ENCODE measurements at places on chromosomes 4 and X.

GRCh38 chr4:153729895-153730294 is 29.9 kb downstream of the RNF175 start:
- DNase-seq = no peak

DNA sequence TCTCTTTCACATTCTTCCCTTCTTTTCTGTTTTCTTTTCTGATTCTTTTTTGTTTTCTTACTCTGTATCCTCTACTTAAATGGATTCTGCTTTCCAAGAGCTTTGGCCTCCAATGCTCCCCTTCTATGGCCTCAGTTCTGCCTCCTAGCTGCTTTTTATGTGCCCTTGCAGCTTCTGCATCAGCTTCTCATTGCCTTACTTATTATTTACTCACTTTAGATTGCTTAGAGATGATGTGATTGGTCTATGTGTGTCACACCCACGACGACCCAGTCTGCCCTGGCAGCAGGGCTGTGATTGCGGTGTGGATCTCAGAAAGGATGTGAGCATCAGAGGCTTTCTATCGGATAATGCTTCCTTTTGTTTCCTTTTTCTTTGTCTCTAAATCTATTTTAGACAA is 71.8 kb upstream of the SMARCA5 start:
- no peak for DNase-seq

DNA sequence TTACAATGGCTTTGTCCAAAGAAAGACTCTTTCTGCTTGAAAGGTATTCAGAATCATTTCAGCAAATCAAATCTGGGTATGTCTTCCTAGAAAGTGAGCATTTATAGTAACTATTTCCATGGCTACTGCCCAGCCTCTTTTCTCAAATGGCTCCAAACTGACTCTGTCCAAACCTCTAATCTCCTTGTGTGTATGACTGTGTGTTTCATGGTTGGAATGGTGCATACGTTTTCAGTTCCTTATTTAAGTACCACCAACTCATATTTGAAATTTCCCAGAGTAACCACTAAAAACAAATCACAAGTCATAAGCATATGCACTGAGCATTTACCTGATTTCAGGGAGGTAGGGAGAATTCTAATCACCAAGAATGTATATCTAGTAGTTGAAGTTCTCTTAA is 106.0 kb downstream of the TMEM144 start:
- no peak for DNase-seq

- no peak for DNase-seq
Measured at GRCh38 chrX:144494074-144494473, 610.2 kb downstream of the UBE2NL start.

- DNase-seq = no peak
Measured at GRCh38 chr4:22874334-22874912, 181.7 kb downstream of the GBA3 start.

DNA sequence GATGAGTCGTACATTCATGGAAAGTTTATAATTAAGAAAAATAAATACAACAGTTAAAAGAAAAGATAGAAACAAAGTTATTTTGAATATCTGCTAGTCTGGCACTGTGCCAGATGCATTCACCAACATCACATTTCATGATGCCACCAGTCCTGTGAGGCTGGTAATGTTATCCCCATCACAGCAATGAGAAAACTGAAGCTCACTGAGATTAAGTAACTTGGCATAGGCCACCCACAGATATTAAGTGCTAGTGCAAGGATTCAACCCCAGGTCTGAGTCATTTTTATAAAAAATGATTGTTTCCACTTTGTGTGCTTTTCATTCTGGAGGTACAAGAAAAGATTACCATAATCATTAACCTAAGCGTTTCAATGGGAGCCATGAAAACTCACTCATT is 65.0 kb upstream of the IL15 start:
- DNase-seq = no peak

DNA sequence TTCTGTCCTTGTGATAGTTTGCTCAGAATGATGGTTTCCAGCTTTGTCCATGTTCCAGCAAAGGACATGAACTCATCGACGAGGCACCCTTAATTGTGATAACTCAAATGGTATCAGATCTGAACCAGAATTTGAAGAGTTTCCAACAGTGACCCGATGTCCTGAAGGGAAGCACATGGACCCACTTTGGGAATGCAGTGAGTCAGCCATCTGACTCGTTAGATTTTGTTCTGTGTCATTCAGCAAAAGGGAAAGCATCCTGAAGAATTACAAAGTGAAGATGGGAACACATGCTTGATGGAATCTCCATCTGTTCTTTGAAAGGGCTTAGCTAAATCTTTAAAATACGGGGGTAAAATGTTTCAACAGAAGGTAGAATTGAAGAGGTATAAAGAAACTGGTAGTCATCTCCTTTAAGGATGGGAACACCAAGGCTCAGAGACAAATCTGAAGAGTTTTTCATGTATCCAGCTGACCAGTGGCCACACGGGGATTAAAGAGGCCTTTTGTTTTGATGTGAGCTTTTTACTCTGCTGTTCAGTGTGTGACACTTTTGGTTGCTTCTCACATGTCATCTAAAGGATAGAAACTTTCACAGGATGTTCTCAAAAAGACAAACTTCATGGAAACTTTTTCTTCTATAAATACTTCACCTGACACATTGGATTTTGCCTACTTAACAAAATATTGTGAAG is 393.8 kb downstream of the INPP4B start:
- DNase-seq = no peak

DNA sequence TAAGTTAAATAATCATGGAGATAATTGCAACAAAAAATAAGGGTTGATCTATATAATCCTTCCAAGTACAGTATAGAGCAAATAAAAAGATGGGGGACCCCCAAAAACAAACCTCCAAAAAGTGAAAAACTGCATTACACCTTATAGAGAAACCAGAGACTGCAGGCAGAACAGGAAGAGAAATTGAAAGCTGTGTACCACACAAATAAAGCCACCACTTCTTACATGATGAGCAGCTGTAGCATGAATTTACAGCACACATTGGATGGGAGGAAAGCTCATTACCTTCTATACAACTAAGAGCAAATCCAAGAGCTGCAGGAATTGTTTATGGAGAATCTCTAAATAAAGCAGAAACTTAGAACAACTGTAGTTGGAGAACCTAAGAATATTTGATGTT is 152.4 kb upstream of the PDE5A start:
- no peak for DNase-seq

GRCh38 chr4:108930186-108930585 is 167.3 kb upstream of the ETNPPL start:
- DNase-seq = no peak

DNA sequence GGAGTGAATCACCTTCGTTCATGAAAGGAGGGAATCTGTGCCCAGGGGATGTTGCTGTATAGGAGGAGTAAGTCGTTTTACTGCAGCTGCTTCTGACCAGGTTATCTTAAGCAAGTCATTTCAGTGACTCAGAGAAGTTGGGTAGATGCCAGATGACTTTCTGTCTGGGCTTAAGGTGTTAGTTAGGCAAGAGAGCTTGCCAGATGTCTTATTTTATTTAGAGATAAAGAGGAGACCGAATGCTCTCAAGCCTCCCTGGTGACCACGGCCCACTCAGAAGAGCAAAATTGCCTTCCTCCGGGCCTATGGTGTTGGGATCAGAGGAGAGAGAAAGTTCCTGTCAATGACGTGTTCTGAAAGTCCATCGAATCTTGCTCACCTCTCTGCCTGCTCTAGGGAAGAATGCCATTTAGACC is 16.3 kb upstream of the ZNF827 start:
- DNase-seq = no peak

DNA sequence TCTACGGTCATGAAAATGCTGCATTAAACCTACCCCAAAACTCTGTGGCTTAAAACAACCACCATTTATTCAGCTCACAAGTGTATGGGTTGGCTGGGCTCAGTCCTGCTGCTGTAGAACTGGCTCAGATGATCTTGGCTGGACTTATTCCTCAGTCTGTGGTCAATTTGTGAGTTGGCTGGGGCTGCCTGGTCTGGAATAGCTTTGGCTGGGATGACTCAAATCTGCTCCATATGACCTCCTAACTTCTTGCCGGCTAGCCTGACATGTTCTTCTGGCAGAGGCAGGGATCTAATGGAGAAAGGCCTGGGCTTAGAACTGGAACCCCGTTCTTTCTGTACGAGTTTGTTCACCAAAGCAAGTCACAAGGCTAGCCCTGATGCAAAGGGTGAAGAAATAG is 71.7 kb downstream of the CFAP299 start:
- no peak for DNase-seq

DNA sequence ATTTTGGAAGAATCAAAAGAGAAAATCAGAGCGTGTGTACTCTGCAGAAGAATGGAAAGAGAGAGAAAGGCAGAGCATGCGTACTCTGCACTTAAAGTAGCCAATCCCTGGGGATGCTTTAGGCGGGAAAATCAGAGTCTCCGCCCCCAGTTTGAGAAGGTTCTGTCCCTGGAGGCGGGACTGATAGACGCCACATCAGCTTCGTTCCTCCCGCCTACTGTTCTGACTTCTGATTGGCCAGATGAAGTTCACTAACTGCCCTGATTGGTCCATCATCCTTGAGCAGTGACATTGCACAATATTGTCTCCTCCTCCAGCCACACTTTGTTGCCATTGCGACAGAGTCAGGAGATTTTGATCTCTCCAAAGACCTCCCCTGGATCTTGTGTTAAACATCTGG is 23.8 kb downstream of the SSX1 start:
- DNase-seq = no peak

GRCh38 chr4:129453524-129454200 is 357.7 kb downstream of the C4orf33 start:
- no peak for DNase-seq

GRCh38 chr4:146165221-146165620 is 10.3 kb upstream of the LSM6 start:
- no peak for DNase-seq

- DNase-seq = no peak
Measured at GRCh38 chr4:54254915-54255246, 25.8 kb downstream of the PDGFRA start.

DNA sequence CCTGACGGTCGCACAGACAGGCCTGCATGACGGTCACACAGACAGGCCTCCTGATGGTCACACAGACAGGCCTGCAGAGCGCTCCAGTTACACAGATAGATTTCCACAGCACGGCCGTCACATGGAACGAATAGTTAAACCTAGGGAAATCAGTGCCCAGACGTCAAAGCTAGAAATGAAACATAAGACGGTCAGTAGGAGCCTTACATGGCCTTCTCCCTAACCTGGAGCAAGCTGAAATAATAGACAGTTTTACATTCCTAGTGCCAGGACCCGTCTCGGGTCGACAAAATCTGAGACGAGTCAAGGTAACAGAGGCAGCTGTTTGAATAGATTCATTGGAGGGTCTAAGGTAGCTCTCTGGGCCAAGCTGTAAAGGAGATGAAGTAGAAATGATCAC is 126.9 kb downstream of the MTNR1A start:
- no peak for DNase-seq

- DNase-seq = no peak
Measured at GRCh38 chr4:125169192-125169591, 145.6 kb upstream of the FAT4 start.

DNA sequence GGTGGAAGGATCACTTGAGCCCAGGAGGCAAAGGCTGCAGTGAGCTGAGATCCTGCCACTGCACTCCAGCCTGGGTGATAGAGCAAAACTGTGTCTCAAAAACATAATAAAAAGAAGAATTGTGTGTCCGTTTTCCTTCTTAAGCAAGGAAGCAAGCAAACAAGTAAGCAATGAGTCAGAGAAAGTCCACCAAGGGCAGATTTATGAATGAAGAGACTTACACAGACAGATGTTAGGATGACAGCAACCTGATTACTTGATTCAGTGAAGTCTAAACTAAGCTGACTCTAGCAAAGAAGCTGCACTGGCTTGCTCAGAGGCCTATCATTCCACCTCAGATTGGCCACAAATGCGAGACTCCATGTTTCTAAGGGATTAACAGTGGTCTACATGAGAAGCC is 34.1 kb upstream of the SCML1 start:
- no peak for DNase-seq

- DNase-seq = no peak
Measured at GRCh38 chrX:3697220-3697684, 16.2 kb downstream of the PRKX start.

GRCh38 chrX:65463550-65463949 is 71.0 kb downstream of the LAS1L start:
- DNase-seq = no peak

GRCh38 chr4:78220283-78220682 is 163.2 kb downstream of the FRAS1 start:
- no peak for DNase-seq

DNA sequence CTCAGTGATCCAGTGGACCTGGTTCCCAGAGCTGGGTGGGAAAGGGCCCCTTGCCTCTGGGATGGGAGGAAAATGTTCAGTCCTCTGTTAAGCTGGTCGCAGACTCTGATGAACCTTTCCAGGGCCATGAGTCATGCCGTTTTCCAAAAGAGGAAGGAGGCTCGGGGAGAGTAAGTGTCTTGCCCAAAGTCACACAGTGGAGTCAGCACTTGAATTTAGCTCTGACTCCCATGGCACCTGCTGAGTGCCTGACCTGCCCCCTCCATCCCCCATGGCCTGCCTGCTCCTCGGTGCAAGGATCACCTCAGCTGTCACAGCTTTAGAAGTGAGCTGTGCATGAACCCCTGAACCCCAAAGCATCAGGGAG is 14.0 kb upstream of the KIAA0232 start:
- DNase-seq = no peak
